ENCODE measurements at places on chromosomes 7 and 10.

- DNase-seq = no peak
Measured at GRCh38 chr10:67969875-67970274, 85.4 kb downstream of the SIRT1 start.

DNA sequence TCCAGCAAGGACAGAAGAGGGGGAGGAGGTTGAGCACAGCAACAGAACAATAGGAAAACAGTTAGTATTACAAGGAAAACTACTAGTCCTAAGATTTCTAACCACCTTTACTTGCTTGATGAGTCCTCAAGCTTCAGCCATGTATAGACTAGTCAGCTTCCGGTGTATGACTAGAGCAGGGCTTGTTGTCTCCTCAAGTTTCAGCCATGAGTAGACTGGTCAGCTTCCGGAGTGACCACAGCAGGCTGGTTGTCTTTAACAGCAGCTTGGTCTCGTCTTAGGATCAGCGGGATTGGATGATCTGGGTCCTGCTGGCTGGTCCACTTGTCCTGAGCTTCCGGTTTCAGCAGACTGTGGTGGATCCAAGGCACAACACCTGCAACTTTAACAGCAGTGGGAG lies 10.6 kb upstream of the ZNF239 start:
- no peak for DNase-seq

- DNase-seq = peak; percentile 38
Measured at GRCh38 chr7:44631458-44632115, 25.2 kb downstream of the OGDH start.

- DNase-seq = peak; percentile 13
Measured at GRCh38 chr10:99534939-99535763, 2.4 kb downstream of the NKX2-3 start.

GRCh38 chr10:19683356-19683755 lies 132.9 kb upstream of the PLXDC2 start:
- DNase-seq = no peak
